ENCODE measurements at places on chromosomes 13 and 19.

DNA sequence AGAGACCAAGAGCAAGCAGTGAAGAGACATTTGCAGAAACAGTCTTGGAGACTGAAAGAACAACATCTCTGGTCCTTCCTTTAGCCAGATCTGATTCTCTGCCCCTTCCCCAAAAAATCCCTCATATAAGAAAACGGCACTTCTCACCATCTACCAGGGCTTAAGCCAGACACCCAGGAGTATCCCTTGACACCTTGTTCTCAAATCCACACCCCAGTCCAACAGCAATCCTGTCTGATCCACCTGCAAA lies 1.7 kb upstream of the PLEKHG2 start:
- DNase-seq, result no peak

GRCh38 chr13:71613066-71613745 lies 253.8 kb downstream of the DACH1 start:
- DNase-seq, result no peak

DNA sequence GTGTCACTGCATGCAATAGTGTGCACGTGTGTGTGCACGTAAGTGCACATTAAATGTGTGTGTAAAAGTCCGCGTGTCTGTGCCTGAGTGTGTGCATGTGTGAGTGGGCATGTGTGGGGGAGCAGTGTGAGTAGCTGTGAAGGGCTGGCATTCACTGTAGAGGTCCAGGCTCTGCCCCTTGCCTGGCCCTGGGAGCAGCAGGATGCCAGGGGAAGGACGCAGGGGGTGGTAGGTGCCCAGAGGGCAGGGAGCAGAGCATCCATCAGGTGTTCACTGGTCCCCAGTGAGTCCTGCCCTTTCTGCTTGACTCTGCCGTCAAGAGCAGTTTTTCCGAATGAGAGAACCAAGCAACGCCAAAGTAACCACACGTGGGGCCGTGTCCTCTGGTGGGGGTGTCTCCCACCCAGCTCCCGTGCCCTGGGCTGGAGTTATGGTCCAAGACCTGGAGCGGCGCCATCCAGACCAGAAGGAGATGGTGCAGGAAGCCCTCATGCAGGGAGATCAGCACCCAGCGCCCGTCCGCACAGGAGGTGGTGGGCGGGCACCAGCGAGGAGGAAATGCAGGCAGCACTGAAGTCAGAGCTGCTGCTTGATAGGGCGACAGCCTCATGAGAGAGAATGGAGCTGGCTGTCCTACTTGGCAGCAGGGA lies 68.5 kb downstream of the TEX29 start:
- no peak for DNase-seq

GRCh38 chr13:59766236-59766635 lies 397.5 kb downstream of the DIAPH3 start:
- DNase-seq, result no peak

- no peak for DNase-seq
Measured at GRCh38 chr19:39475748-39476147, 4.9 kb upstream of the TIMM50 start.

DNA sequence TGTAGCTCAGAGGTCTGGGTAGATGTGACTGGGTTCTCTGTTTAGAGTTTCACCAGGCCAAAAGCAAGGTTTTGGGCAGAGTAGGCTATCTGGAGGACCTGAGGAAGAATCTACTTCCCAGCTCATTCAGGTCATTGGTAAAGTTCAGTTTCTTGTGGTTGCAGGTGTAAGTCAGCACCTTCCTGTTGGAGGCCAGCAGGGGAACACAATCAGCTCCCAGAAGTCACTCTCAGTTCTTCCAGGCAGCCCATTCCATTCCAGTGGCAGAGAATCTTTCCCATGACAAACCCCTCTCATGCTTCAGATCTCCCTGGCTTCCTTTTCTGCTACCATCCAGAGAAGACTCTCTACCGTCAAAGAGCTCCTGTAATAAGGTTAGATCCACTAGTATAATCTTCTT lies 176.2 kb upstream of the UFM1 start:
- DNase-seq, result no peak

DNA sequence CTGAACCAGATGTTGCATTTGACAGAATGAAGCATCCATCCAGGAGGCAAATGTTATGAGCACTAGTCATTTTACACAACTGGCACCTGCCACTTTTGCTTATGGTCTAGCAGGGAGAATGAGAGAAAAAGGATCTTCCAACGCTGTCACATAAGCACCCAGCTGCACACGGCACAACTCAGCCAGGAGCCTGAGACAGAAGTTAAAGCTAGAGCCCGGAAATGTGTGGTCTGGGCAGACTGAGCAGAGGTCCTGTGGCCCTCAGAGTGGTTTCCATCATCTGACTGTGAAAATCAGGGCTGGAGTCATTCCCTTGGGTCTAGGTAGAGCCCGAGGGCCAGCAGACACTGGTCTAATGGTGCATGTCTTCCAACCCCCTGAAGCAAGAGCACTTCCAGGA lies 78.4 kb upstream of the XPO4 start:
- no peak for DNase-seq

DNA sequence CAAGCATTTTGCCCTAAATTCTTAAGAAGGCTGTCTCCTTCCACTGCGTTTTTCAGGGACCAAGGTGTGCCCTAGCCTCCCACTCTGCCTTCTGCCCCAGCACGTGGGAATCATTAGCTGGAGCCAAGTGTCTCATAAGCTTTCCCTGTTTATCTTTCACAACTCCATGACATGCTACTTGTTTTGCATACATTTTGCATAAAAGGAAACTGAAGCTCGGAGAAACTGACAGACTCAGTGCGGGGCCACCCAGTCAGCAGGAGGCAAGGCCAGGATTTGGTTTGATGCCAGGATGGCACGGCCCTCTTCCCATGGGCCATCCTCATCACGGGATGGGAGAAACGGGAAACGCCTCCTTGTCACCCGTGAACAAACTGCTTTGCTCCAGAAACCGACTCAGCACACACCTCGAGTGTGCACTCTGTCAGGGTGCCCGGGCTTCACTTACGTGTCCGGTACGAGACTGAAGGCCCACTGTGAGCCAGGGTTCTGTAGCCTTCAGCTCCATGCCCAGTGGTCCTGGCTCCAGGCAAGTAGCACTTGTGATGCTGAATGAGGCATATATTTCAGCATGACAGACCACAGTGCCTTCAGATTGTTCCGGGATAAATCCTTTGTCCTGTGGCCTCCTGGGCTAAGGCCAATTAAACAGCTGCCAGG lies 9.6 kb downstream of the CEBPA start:
- DNase-seq, result no peak

GRCh38 chr13:114122591-114123211 lies 9.7 kb downstream of the RASA3 start:
- DNase-seq, result no peak

- DNase-seq, result no peak
Measured at GRCh38 chr19:7395360-7396066, 46.8 kb downstream of the ARHGEF18 start.

DNA sequence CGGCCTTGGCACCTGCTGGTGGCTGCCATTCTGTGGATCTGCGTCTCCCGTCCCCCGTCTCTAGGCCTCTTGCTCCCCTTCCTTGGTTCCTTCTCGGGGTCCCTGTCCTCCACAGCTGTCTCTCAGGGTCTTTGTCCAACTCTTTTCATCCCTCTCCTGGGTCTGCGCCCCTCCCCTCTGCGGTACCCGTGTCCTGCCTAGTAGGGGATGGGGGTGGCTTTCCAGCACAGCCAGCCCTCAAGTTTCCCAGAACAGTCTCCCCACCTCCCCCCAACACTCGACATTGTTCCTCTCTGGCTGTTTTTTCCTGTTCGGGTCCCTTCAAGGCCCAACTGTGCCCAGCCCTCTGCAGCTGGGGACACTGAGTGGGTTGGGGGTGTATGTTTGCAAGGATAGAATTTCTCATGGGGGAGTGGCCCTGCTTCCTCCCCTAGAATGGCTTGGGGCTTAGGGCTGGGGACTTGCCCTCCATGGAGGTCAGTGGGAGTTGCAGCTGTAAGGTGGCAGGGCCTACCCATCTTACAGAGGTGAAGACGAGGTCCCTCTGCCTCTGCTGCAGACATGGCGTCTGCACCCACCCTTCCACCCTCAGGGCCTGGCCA lies 762 bp upstream of the ADM5 start:
- no peak for DNase-seq

DNA sequence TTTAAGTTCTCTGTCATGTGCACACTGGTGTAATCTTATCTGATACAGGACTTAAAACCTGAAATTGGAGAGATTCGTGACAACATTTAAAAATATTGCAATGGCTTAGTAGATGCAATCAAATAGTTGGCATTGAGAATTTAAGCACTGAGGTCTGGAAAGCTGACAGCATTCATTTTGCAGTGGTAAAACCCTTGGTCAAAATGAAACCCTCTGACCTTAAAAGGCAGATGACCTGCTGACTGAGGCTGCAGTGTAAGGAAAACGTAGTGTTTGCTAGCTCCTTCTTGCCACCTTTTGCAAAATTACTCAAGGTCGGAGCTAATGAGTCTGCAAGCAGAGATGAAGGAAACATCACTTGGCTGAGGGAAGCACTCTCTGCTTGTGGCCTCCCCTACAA lies 150.6 kb downstream of the KCTD12 start:
- no peak for DNase-seq

GRCh38 chr13:80082396-80083080 lies 258.4 kb downstream of the SPRY2 start:
- DNase-seq, result no peak

DNA sequence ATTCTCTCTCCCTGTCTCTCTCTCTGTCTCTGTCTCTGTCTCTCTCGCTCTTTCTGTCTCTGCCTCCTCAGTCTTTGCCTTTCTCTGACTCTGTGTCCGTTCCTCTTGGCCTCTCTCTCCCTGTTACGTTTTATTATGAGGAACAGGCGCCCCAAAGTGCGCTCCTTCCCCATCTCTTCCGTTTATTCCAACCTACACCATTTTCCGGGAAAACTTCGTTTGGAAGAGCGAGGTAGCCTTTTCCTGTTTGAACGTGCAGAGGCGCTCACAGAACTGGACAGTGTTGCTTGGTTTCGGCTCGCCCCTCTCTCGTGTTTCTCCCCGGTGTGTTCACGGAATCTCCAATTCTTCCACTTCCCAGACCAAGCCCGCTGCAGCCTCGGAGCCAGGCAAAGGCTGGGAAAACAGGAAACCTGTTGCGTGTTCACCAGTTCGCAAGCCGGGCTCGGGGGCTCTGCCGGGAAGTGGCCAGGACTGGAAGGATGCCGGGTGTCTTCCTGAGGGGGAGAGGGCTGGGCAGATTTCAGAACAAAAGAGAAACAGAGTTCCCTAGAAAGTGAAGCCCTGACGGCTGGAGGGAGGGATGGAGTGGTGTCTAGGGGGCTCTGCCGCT lies 605 bp downstream of the TMEM255B start:
- no peak for DNase-seq

DNA sequence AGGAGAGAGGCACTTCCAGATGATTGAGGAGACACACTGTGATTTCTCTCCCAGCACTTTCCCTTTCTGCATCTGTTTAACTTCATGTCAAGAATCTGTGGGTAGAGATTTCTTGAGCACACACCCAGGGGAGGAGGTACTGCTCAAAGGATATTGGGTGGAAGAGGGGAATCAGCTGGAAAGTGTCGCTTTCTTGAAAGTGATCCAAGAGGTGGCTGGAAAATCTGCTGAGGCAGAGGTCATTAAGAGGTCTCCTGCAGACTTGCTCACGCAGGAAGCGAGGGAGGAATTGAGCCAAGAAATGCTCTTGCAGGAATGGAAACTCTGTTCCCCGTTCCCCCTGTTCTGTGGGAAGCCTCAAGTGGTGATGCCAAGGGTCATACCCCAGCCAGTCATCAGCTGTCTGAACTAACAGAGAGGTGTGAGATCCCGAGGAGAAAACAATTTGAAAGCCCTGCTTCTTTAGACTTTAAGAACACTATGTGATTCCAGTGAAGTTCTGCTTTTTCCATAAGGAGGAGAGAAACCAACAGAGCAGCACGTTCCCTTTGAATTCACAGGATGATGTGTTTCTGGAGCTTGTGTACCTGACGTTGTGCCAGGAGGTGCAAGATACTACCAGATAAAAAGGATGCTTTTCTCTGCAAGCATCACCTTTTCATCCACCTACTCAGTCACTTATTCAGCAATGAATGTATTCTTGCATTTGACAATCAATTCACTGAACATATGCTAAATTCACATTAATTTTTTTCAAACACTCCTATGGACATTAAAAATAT lies 163.4 kb upstream of the GPR12 start:
- DNase-seq, result no peak

DNA sequence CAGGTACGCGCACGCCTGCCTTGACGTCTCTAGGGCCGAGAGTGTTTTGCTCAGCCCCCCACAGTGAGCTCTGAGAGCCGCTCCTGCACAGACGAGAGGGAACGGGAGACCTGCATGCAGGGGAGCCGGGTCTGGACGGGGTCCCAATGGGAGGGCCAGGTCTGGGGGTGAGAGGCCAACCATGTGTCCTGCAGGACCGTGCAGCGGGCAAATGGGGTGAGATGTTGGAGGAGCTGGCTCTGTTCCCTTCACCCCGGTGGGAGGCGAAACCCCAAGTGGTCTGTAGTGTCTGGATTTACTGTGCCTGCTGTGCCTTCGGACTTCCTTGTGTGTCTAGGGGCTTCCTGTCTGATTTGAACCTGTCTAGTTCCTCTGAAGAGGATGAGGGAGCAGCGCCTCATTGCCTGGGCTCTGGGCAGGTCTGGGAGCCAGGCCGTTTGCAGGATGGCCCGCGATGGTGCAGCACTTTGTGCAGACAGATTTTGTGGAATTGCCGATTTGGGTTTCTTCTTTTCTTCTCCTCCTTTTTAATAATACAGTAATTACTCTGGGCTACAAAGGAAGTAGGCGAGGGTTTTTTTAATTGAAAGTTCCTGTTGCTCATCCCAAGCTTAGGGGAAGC lies 2.1 kb downstream of the CSNK1G2 start:
- DNase-seq, result no peak

GRCh38 chr13:37014609-37015008 lies 14.0 kb downstream of the EXOSC8 start:
- no peak for DNase-seq

DNA sequence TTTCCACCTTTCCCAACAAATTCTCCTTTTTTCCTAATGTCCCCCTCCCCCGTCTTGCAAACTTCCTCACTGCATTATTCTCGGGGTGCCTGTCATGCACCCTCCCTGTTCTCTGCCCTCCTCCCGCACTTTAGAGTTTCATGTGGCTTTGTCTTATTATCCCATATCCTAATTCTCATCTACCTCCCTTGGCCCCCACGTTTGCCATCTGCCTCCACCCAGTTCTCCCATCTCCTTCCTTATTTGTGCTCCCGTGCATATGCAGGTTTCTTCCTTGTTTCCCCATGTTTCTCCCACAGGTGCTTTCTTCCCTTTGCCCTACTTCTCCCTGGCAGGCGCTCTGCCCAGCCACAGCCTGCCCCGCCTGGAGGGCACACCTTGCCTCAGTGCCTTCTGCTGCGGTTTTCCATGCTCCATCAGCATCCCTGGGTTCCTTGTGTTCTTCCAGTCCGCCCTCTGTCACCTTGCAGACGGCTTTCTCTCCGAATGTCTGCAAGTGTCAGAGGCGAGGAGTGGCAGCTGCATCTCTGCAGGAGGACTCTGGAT lies 1.5 kb downstream of the SPATA13 start:
- no peak for DNase-seq

- no peak for DNase-seq
Measured at GRCh38 chr13:69324090-69324886, 783.3 kb upstream of the ATXN8OS start.
